ENCODE measurements at places on chromosomes 6 and 20. TPM values are rescaled to one million over a fixed set of nuclear protein-coding genes. Genes with fewer than 3 reads are reported as not detected.

The ID4 gene
- total RNA-seq: not detected

The VWA7 gene
- 0.65 TPM for total RNA-seq

The CGA gene
- total RNA-seq: not detected

The TSPO2 gene
- total RNA-seq: not detected

The PTGIS gene
- total RNA-seq: not detected

The TMEM74B gene
- not detected for total RNA-seq

The SLC17A4 gene
- not detected for total RNA-seq

The OR2H2 gene
- total RNA-seq: not detected

The TRIM40 gene
- not detected for total RNA-seq

The SDC4 gene
- total RNA-seq: 1.1 TPM

The E2F3 gene
- total RNA-seq: 5.0 TPM

The ROS1 gene
- total RNA-seq: not detected

The KHDC1L gene
- total RNA-seq: not detected
